Omental fat pad (tissue), 4 donors: ENCODE measurements at places on chromosomes 16 and 17. TPM values are rescaled to one million over a fixed set of nuclear protein-coding genes. Genes with fewer than 3 reads are reported as not detected.

SLC12A3 gene
- not detected for total RNA-seq

DNA sequence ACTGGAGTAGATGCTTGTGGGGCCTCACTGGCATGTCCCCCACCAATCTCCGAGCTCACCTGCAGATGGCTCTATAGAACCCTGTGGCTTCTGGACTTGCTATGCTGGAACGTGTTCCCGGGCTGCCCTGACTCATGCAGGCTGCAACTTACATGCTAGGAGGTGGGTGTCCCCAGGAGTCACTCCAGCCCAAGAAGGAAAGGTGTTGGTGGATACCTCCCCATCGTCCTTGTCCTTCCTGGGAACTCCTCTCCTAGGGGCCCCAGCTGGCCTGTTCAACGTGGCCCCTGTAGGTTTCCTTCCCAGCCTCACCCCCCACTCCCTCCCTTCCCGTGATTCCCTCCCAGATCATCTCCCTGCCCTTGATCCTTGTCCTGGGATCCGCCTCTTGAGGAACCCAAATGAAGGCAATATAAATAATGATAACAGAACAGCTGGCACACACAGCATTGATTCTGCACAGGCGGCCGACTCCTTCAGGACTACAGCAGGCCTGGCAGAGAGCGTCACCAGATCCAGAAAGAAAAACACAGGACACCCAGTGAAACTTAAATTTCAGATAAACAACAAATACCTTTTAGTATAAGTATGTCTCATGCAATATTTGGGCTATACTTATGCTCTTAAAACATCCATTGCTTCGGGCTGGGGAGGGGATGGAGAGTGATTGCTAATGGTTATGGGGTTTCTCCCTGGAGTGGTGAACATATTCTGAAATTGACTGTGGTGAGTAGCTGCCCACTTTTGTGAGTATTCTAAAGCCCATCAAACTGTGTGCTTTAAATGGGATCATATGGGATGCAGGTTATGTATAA lies 221.1 kb upstream of the GSE1 start:
- DNase-seq, result no peak

GRCh38 chr16:3797904-3798811 lies 80.8 kb upstream of the TRAP1 start:
- no peak for DNase-seq

- DNase-seq, result no peak
Observed at GRCh38 chr16:61934601-61935000, 101.6 kb downstream of the CDH8 start.

GRCh38 chr16:30651124-30652004 lies 604 bp downstream of the PRR14 start:
- DNase-seq, result peak; percentile 34

SLC52A1 gene
- total RNA-seq, result not detected

- DNase-seq, result no peak
Observed at GRCh38 chr17:73128496-73128895, 36.0 kb upstream of the SLC39A11 start.

DNA sequence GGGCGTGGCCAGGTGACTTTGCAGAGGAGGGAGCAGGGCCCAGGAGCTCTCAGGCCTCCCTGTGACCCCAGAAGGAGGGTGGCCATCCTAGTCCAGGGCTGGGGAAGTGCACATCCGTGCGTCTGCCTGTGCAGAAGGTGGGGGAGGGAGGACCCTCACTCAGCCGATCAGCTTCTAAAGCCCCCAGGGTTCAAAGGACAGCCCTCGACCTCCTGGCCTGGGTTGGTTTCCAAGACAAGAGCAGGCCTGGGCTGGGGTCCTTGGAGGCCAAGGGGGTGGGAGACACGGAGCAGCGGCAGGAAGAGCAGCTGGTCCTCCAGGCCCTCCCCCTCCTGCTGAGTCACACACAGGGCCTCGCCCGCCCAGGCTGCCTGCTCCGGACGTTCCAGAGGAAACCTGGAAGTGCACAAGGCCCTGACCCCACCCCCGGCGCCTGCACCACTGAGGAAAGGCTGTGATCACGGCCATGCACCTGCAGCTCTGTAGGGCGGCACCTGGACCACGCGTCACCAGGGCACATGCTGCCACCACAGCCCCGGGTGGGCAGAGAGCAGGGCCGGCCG lies 67.1 kb upstream of the ZNF469 start:
- DNase-seq, result no peak

DNA sequence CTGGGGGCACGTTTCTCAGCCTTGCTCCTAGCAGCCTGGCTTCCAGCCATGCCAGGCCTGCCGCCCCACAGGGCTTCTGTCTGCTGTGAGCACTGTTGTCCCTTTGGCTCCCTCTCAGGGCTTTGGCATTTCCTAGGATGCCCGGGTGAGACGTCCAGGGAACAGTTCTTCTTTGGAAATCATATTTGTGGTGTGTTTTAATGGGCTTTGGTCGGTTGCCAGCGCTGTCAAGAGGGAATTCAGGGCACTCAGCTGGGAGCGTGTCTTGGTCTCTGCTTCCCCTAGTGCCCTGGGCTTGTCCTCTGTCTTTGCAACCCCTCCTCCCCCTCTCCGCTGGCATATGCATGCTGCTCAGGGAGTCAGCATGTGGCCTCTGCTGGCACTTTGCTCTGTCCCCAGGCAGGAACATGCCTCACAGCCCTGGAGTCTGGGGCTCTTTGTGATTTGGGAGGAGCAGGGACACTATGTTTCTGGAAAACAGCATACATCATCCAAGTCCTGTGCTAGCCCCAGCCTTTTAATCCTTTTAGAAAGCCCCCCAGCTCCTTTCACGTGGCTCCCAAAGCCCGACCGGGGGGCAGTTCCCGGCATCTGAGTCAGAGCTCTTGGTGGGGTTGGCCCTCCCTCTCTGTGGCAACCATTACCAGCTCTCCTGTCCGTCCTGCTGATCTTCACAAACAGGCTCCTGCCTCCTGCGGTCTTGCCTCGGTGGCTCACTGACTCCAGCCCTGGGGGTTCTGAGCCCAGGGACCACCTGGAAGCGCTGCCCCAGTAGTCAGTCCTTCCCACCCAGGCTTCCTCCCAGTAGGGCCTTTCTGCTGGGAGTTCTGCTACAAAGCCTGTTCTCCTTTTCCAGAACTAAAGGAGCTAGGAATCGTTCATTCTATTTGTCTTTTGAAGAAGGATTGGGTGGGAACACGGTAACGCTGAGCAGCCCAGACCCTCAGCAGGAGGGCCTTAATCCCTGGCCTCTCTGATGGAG lies 26.7 kb downstream of the SAP30BP start:
- peak; percentile 38 for DNase-seq

TBX21 gene
- 0.46 TPM for total RNA-seq

GRCh38 chr16:30085247-30085646 lies 6.5 kb downstream of the TBX6 start:
- no peak for DNase-seq

PMFBP1 gene
- total RNA-seq, result 1.4 TPM

DNA sequence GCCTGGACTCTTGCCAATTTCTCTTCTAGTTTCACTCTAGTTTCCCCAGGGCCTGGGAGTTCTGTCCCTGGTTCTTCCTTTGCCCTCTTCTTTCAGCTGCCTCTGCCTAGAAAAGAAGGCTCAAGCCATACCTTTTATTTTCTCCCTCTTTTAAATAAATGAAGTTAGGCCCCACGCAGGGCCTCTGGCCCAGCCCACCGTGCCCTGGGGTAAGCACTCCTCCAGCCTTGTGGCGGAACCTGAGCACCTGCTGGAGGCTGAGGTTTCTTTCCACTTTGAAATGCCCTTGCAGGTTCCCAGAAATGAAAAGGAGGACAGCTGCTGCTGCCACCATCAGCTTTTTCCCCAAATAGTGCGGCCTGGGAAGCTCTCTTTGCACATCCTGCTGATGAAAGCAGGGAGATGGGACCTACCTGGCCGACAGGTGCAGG lies 139.4 kb downstream of the CCDC182 start:
- DNase-seq, result no peak

GPS1 gene
- 86.2 TPM for total RNA-seq

UTS2R gene
- total RNA-seq, result not detected

ITGAL gene
- total RNA-seq, result 1.5 TPM

DNA sequence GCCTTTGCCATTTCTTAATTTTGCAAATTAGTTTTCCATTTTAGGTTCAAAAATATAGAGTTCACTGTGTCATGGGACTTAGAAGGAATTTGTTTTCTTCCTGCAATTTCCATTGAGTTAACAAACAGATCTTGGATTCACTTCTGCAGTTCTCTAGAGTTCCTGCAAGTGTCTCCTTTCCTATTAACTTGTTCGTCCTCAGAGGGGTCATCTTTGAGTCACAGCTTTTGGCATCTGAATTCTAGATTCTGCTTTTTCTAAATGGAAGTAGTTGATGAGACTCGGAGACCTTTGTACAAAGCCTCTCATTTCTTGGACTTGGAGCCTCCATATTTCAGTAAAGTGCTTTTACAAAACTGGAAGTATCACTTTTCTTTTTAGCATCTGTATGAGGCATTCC lies 323.3 kb downstream of the BCAS3 start:
- DNase-seq, result no peak

DNA sequence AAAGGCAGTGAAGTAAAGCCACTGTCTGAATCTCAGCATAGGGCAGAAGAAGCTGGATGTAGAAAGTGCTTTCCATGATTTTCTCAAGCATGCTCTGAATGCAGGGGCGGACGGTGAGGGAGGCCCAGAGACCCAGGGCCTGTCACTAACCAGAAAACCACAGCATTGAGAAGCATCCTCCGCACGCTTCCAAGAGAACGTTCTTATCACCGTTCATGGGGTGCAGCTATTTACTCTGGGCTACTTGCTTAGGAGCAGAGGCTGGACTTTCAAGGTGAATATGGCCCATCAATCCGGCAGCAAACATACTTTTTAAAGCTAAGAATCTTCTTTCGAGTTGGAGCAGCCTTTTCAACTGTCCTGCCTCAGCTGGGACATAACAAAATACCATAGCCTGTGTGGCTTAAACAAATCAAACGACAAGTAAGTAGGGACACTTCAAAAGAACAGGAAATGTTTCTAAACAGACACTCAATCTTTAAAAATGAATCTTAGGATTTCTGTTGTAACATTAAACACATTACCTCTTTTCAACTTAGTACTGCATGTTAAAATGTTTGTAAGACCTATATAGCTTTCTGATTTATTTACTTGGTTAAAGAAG lies 46.5 kb upstream of the CDRT4 start:
- DNase-seq, result no peak

JPH3 gene
- total RNA-seq, result not detected

HSPB9 gene
- 0.25 TPM for total RNA-seq

KRTAP9-2 gene
- total RNA-seq, result not detected

DNA sequence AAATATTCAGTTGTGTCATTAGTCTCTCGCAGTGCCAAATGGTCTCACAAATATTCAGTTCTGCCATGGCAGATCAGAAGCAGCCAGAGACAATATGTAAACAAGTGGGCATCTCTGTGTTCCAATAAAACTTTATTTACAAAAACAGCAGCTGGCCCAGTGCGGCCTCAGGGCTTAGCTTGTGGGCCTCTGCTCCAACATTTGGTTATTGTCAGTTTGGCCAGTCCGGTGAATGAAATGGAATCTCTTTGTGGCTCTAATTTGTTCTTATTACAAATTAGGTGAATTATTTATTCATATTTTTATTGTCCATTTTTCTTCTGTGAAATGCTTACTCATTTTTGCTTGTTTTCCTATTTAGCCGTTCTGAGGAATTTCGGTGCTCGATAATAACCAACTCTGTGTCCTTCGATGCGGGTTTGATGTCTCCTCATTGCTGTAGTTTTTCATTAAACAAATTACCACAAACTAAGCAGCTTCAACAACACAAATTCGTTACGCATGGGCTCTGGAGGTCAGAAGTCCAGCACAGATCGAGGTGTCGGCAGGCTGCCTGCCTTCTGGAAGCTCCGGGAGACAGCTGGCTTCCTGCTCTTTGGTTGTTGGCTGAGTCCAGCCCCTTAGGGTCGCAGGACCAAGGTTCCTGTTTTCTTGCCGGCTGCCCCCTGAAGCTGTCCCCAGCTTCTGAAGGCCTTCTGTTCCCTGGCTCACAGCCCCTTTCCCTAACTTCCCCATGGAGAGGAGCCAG lies 4.1 kb upstream of the SLC38A10 start:
- DNase-seq, result no peak

DNA sequence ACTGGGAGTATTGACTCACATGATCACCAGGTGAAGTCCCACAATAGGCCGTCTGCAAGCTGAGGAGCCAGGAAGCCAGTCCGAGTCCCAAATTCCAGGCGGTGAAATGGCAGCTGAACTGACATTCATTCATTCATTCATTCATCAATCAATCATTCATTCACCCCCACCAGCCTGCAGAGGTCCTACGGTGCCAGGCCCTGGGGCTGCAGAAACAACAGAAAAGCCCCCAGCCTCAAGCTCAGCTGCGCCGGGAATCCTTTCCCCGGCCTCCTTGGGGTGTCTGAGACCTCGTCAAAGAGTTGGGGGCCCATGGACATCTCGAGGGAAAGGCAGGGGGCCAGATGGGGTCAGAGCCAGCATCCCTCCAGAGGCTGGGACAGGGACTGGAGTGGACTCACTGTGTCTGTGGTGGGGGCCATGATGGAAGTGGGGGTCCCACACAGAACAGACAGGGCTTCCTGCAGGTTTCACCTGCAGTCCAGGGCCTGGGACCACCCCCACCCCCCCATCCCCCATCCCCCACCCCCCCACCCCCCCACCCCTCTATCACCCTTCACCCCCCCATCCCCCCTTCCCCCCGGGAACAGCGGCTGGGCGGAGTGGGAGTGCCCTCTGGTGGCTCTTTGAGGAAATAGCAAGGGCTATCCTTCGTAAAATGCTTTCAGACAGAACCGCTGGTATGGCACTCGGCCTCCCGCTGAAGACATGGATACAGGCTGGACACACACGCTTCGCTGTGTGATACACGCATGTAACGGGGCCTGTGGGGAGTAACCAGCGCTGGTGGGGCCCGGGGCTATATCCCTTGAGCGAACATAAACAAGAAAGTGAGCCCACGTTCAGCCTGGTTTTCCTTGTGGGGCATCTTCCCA lies 8.5 kb upstream of the ZC3H18 start:
- no peak for DNase-seq

NPIPB4 gene
- total RNA-seq, result 61.0 TPM

PTGES3L gene
- not detected for total RNA-seq

GRCh38 chr17:58541249-58541648 lies 26.8 kb upstream of the MTMR4 start:
- DNase-seq, result no peak

- no peak for DNase-seq
Observed at GRCh38 chr16:26961459-26961858, 105.3 kb upstream of the C16orf82 start.

DNA sequence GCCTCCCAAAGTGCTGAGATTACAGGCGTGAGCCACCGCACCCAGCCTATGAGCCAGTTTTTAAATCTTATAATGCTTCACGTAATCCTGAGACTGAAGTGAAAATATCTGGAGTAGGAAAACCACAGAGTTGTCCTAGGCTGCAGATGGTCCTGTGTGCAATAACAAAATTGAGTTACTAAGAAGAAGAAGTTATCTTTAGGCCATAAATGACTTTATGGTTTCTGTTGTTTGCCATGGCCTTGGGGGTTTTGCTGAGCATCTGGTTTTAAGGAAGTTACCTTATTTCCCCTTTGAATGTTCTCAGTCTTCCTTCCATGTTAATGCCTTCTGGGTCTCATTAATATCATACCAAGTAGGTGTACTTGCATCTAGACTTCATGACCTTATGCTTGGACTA lies 16.5 kb downstream of the NMT1 start:
- no peak for DNase-seq

- peak; percentile 93 for DNase-seq
Observed at GRCh38 chr17:44775136-44775837, 16.5 kb downstream of the ADAM11 start.
